ENCODE measurements at places on chromosomes 5 and 9. TPM values are rescaled to one million over a fixed set of nuclear protein-coding genes. Genes with fewer than 3 reads are reported as not detected.

DNA sequence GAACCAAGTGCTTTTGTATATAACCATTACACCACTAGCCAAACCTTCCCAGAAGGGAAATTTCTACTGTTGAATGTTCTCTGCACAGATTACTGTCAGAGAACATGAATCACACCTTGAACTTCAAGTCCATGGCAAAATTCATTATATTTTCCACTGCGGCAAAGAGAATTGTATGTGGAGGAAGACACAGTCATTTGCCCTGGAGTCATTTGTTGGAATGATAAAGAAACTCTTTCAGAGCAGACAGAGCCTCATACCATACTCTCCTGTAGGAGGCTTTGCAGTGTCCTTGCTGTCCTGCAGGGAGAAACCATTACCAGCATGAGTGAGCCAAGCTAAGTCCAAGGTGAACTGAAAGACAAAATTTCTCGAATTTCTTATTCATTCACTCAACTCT, 369.0 kb downstream of the ARHGEF28 start:
- DNase-seq: no peak
- no peak overlapping the region for H3K4me3 ChIP-seq
- H3K27ac ChIP-seq: no peak overlapping the region

DNA sequence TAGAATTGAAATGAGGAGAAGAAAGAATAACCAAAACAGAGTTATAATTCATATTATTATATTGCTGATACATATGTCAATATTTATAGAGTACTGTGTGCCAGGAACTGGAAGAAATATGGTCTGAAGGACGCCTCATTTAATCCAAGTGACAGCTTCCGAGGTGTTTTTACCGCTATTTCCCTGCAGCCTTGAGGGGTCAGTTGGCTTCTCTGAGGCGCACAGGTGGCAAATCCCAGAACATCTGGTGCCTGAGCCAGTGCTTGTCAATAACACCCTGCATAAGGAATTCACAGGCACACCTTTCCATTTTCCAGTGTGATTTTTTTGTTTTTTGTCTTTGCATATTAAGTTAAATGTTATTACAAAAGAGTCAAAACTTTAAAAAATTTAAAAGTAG, 43.3 kb upstream of the CTSL start:
- DNase-seq: no peak
- no peak overlapping the region for H3K4me3 ChIP-seq
- no peaks in the 10 kb centered on the region for H3K27me3 ChIP-seq
- no peak overlapping the region for H3K27ac ChIP-seq

DNA sequence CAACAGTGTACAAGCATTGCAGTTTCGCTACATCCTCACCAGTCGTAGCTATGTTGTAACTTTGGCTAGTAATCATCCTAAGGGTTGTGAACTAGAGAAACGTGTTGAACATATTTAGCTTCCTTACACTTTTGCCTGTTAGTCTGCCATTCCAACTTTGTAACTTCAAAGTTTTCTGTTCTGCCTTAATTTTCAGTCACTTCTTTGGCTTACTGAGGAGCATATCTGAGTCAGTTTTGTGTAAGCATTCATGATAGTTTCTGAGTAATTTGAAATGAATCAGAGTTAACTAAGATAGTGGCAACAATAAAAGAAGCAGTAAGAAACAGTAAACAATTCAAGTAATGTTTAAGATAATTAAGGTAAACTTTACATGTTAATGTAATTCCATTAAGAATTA, 58.9 kb upstream of the MCCC2 start:
- H3K4me1 ChIP-seq: no peaks in the 10 kb centered on the region
- no peak for DNase-seq
- H3K36me3 ChIP-seq: peaks cover 10% of the 10 kb centered on the region
- H3K4me3 ChIP-seq: no peak overlapping the region

DDX4 gene
- not detected for total RNA-seq

DNA sequence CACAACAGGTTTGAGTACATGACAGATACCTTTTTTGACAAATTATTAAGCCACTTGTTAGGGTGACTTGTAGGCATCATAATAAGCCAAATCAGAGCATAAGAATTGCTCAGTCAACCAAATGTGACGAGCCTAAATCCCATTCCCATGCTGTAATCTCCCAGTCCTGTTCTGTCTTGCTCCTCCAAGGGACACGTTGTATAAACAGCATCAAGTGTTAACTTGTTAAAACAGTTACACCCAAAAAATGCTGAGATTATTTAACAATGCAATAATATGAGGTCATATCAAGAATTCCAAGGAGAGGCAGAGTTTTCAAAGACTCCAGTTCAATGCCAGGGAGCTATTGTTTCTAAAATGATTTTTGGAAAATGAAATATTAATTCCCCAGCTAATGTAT, 76.2 kb downstream of the SH3TC2 start:
- DNase-seq: no peak
- no peaks in the 10 kb centered on the region for H3K36me3 ChIP-seq
- no peak overlapping the region for H3K27ac ChIP-seq

BTNL8 gene
- not detected for total RNA-seq

SPATA31D4 gene
- not detected for total RNA-seq

DNA sequence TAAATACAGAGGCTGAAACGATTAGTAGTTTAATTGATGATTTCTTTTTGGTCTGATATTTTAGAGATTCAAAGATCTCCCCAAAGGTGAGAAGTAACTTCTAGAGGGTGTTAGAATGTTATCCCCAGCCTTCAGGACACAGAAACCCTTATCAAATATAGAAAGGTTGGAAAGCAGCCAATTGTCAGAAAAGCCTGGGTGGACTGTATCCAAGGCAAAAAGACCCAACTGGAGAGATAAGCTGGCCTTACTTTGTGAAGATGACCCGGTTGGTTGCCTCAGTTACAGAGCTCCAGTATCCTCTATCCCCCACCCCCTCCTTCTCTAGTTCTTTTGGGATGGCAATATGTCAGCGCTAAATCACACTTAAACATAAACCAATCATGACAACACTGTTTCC, 75.7 kb downstream of the GCNT4 start:
- H3K4me3 ChIP-seq: no peak overlapping the region
- DNase-seq: no peak
- peaks cover 36% of the 10 kb centered on the region for H3K4me1 ChIP-seq
- H3K36me3 ChIP-seq: no peaks in the 10 kb centered on the region

CARD6 gene
- 4.4 TPM for total RNA-seq
